Stomach (tissue), 19 donors: ENCODE measurements at places on chromosomes 11 and 22. TPM values are rescaled to one million over a fixed set of nuclear protein-coding genes. Genes with fewer than 3 reads are reported as not detected.

GRCh38 chr11:131595797-131596196 lies 225.4 kb downstream of the NTM start:
- no peak for DNase-seq

DNA sequence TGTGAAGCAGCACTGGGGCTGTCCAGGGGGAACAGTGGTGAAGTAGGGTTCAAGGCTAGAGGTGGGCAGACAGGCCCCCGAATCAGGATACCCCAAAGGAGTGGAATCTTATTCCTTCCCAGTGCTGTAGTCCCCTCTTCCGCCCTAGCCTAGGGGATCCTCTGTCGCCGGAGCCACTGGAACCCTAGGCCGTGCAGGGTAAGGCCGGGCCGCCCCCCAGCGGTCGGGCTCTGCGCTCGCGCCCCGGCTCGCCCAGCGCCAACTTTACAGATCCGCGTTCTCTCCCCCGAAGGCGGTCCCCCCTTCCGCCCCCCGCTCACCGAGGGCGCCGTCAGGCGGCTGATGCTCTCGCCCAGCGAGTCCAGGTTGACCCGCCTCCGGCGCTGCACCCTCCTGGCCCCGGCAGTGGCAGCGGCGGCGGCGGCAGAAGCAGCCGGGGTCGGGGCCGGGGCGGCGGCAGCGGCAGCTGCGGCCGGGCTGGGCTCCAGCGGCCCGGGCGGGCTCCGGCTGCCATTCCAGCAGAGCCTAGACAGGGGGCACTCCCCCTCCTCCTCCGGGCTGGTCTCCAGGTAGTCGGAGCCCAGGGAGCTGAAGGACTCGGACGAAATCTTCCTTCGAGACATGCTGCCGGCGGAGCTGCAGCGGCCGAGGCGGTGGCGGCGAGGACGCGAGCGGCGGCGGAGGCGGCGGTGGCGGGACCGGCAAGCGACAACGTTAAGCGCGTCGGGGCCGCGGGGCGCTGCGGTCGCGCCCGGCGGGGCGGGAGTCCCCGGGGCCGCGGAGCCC lies 650 bp downstream of the GUCY1A2 start:
- DNase-seq: no peak

The SEPTIN3 gene
- 0.61 TPM for polyA plus RNA-seq

DNA sequence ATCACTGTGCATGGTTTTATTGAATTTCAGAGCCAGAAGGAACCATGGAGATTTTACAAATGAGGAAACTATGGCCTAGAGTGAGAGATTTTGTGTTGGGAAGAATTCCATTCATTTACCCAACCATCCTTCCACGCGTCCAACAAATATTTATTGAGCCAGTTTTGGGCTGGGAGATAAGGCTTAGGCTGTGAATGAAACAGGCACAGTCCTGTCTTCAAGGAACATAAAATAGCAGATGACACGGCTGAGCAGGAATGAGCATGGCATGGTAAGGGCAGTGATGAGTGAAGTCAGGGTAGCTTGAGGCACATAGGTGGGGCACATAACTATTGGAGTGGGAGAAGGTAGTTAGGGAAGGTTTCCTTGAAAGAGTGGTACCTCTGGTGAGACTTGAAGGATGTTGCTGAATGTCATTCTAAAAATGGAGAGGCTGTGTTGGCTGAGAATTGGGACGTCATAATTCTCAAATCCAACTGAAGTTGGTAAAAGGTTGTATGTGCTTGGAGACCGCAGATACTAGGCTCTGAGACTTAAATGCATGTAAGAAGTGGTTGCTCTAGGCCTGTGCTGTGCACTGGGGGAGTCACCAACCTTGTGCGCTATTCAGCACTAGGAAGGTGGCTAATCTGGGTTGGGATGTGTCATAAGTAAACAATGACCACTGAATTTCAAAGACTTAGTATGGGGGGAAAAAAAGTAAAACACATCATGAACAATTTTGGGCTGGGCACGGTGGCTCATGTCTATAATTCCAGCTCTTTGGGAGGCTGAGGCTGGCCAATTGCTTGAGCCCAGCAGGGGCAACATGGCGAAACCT lies 51.9 kb downstream of the TEAD1 start:
- DNase-seq: no peak

The OR8G1 gene
- not detected for polyA plus RNA-seq

DNA sequence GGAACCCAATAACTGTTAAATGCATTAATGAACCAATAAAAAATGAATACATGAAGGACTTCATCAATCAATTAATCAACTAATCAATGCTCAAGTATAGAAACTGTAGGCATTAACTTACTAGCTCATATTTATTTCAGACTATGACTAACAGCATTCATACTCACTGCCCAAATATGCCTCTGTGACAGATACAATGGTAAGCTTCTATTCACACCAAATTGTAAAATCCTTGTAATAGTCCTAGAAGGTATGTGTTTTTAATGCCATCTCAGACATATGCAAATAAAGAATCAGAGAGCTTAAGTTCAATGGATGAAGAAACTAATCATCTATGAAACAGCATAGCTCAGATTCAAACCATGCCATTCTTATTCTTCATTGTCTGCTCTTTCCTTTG lies 1253.6 kb upstream of the TENM4 start:
- DNase-seq: no peak

GRCh38 chr11:72751116-72752087 lies 806 bp downstream of the ARAP1 start:
- peak; percentile 50 for DNase-seq

The OR51I1 gene
- polyA plus RNA-seq: not detected
